AG10803 (cell line): ENCODE measurements at places on chromosomes 2 and 18.

DNA sequence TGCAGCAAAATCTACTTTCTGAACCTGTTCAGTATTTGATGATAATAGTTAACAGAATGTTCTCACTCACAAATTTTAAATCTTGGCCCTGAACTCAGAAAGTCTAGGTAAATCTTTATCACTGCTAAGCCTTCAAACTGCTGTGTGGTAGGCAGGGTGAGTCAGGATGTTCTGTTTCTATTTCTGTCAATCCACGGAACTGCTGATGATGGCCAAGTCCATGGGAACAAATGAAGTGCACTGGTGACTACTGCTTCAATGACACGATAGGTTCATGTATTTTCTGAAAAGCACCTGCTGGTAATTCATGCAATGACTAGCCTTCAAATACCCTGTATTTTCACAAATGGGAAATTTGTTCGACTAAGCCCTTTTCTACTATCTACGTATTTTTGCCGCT is 14.2 kb downstream of the NIFK start:
- peak; percentile 63 for DNase-seq

DNA sequence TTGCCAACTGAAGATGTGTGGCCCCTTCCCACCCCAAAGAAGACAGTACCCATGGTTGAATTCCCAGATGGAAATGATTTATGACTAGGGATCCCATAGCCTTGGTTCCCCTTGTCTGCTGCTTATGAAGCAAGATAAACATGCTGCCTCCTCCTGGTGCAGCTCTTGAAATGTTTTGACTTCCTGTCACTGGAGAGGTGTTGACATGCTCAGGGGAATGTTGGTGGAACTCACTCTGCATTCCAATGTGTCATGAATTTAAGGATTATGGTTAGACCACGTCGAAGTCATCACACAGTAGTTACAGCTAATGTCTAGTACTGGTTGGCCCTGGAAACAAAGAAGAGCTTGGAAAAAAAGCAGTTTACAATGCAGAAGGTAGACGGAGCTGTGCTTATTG is 69.0 kb upstream of the FAM110C start:
- no peak for DNase-seq

- DNase-seq = no peak
Observed at GRCh38 chr2:240287011-240287410, 146.6 kb upstream of the OTOS start.

- DNase-seq = no peak
Observed at GRCh38 chr18:51074605-51075004, 44.6 kb downstream of the SMAD4 start.

- DNase-seq = no peak
Observed at GRCh38 chr18:61991836-61992235, 99.0 kb upstream of the RNF152 start.

GRCh38 chr2:129267559-129267958 is 711.9 kb upstream of the RAB6C start:
- DNase-seq = no peak

DNA sequence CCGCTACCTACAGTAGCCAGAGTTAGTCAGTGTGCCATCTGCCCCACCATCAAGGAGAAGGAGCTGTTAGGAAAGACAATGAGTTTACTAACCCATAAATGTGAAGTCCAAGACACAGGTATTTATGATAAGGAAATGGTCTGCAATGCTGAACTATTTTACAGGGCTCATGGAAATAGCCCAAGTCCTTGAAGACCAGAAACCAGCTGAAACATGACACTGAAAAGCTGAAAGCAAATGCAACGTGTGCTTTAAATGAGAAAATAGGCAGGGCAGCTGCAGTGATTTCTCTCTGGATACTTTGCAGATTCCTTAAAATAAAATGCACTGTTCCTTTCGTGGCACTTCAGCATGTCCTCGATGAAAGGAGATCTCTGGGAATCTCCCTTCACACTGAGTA is 256.4 kb upstream of the TCF4 start:
- no peak for DNase-seq

DNA sequence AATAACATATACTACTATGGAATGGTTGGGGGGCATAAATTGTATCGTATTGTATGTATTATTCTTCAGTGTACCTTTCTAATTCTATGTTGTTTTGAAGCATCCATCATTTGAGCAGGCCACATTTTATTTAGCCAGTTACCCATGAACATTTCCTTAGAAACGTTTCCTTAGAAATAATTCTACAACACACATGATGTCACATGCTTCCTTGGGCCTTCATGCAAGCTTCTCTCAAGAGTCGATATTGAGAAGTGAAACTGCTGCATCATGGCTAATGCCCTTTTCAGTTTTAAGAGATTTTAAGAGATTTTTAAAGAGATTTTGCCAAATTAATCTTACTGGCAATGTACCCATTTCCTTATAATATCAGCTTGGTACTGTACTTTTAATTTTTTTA is 63.9 kb downstream of the ALPK2 start:
- no peak for DNase-seq

DNA sequence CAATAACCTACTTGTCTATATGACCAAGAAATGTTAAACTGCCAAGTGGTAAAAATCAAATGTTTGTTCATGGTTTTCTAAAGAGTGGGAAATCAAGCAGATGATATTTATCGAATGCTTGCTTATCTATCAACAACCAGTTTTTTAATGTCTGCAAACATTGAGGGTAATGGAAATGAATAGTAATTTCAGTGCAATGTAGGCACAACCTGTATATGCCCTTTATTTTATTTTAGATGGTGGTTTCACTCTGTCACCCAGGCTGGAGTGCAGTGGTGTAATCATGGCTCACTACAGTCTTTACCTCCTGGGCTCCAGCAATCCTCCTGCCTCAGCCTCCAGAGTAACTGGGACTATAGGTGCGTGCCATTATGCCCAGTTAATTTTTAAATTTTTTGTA is 46.0 kb upstream of the CD28 start:
- DNase-seq = no peak

DNA sequence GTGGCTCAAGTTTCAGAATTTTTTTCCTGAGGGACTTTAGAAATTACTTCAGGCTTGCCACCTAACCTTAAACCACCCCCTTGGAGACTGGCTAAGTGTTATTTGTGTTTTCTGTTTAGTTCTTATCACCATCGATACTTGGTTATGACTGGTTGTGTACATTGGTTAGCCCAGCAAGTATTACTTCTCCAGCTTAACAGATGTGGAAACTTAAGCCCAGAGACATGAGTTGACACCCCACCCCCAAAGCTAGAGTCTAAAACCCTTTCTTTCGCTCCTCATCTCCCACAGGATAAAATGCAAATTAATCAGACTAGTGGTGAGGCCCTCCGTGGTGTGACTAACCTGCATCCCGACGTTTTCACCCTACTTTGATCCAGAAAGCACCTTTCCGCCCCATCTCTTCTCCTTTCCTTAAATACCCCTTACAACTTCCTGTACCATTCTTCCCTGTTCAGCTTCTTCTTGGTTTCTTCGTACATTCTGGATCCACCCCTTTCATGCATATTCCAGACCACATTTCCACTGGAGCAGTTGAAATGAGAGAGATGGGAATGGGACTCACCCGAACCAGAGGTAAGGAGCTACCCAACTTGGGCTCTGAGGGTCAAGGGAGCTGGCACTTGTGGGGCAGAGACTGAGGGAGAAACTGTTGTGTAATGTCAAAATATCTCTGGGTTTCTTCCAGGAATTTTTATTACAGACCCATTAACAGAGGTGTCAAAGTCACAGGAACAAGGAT is 819 bp upstream of the MAP3K2 start:
- DNase-seq = peak; percentile 59

DNA sequence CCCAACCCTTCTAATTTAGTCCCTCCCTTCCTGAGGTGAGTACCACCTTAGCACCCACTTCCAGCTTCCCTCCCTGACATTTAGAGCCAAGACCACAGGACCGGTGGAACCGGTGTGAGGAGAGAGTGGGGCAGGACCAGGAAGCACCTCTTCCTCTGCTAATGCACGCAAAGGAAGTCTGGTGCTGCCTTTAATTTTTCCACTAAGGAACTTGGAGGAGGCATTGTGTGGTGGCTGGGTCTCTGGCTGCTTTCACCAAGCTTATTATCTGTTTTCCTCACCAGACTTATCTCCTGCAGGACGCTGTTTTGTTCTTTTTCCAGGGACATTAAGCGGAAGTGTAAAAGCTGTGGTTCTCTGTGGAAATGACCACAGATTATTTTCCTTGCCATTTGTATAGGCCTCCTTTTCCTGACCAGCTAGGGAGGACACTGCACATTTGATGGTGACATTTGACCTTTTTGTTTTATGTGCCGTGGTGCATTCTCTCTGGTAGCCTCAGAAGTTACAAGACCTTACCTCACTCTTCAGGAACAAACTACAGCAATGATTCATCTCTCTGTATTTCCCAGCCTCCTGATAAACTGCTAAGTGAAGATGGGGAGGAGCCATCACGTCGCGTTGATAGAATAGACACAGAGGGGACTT is 39.8 kb upstream of the SPTBN1 start:
- DNase-seq = no peak

DNA sequence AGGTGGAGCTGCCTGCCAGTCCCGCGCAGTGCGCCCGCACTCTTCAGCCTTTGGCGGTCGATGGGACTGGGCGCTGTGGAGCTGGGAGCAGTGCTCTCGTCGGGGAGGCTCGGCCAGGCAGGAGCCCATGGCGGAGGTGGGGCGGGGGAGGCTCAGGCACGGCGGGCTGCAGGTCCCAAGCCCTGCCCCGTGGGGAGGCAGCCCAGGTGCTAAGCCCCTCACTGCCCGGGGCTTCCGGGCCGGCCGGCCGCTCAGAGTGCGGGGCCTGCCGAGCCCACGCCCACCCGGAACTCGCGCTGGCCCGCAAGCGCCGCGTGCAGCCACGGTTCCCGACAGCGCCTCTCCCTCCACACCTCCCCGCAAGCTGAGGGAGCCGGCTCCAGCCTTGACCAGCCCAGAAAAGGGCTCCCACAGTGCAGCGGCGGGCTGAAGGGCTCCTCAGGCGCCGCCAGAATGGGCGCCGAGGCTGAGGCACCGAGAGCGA is 316.4 kb downstream of the RND3 start:
- no peak for DNase-seq

DNA sequence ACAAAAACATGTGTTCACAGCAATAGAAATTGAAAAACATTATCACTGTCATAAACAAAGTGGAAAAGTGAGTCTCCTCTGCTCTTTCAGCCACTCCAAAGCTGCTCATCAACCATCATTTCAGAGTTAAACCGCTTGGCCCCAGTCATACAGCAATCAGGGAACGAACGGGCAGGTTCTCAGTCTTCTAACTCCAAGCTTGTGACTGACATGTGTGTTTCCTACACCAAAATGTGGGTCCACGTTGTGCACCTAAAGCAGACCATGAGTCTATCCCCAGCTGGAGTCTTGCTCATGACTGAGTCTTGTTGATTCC is 582.6 kb upstream of the ID2 start:
- no peak for DNase-seq

DNA sequence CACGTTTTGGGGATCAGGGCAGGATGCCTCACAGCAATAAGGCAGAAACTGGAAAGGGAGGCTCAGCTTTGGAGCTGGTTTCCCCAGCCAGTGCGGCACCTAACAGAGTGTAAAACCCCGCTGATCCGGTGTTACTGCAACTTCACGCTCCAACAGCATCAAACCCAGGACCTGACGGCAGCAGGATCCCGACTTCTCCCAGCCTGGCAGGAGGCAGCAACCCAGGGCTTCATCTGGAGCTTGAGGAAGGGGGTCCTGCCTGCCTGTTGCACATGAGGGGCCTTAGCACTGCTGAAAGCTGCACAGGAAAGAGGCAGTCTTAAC is 209.8 kb downstream of the MGAT5 start:
- no peak for DNase-seq

DNA sequence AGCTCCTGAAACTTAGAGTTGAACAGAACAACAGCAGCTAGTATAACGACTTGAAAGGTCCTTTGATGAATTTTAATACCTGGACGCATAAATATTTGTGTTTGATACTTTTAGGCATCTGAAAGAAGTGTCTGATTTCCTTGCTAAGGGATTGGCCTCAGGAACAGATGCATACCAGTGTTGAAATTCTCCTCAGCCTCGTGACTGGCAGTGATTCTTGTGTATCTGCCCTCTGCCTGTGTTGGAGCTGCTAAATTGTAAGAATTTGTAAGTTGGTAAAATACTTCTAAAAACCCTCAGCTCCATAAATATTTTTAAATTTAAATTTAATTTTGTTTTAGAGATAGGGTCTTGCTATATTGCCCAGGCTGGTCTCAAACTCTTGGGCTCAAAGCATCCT is 22.4 kb upstream of the SCYGR1 start:
- peak; percentile 42 for DNase-seq

DNA sequence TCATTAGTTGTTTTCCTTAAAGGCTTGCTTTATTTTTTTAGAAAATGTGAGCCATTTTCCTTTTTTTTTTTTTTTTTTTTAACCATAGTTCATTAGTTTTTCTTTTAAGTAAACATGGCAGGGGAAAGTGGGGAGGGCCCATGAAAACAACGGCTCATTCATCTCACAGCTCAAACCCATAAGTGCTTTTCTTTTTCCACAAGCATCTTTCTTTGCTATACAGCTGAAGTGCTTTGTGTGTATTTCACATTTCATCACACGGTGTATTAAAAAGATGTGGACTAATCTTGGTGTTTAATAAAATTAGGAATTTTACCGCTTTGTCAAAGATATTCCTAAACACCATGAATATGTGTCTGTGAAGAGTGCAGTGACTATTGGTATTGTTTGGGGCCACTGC is 41.6 kb downstream of the RHBDD1 start:
- no peak for DNase-seq

- DNase-seq = no peak
Observed at GRCh38 chr18:21686282-21687105, 18.1 kb downstream of the ABHD3 start.
